ENCODE measurements at places on chromosomes 12 and 14. TPM values are rescaled to one million over a fixed set of nuclear protein-coding genes. Genes with fewer than 3 reads are reported as not detected.

Gene FAM181A
- not detected for total RNA-seq

Gene TMEM229B
- 0.19 TPM for total RNA-seq

Gene CEP170B
- total RNA-seq: 24.2 TPM

Gene CLEC9A
- total RNA-seq: not detected
